ENCODE measurements at places on chromosomes 3 and 15.
A peak's percentile ranks its signal among the peaks of the same experiment; 100 is the strongest.

DNA sequence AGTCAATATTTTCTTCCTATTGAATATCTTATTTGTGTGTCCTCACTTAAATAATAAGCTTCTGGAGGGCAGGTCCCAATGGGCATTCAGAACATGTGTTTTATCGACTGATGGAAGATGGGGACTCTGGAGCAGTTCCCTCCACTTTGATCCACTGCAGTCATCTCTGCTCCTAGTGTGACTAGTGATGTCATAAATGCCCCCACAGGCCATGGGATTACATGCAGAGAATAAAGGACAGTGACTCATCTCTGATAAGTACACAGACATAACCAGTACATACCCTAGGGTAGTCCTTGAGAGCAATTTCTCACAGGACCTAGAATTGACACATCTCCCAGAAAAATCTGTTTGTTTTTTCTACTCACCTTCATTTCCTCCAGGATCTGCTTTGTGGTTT is 49.4 kb upstream of the FMN1 start:
- no peaks in the 10 kb centered on the region for H3K4me1 ChIP-seq
- no peak overlapping the region for H3K4me3 ChIP-seq
- DNase-seq, result no peak
- H3K36me3 ChIP-seq, result no peaks in the 10 kb centered on the region
- no peaks in the 10 kb centered on the region for H3K27me3 ChIP-seq
- no peak overlapping the region for H3K27ac ChIP-seq

DNA sequence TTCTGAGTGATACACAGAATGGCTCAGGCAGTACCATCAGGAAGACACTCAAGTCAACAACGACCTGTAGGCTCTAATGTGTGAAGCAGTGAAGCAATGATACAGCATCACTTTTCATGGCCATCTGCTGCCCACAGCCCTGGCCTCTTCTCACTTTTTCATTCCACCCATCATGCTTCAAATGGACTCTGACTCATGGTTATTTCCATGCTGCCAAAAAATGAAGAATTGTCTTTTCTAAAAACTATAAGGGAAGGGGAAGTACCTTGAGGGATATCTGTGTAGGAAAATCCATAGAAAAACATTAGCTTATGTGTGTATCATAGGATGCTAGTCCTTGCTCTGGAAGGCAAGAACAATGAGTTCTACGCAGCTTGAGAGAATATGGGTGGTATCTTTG is 11.5 kb downstream of the HGD start:
- H3K27me3 ChIP-seq, result no peaks in the 10 kb centered on the region
- DNase-seq, result no peak
- H3K36me3 ChIP-seq, result no peaks in the 10 kb centered on the region
- no peak overlapping the region for H3K4me3 ChIP-seq

DNA sequence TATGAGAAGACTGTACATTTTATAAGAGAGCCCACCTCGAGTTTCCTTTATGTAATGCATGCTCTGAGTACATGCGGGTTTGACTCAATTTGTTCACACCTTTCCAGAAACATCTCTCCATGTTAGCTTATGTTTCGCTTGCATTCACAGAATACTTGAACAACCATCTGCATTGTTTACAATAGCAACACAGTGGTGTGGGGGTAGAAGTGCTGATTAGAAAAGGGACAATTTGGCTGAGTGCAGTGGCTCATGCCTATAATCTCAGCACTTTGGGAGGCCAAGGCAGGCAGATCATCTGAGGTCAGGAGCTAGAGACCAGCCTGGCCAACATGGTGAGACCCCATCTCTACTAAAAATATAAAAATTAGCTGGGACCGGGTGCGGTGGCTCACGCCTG is 60.9 kb downstream of the NCEH1 start:
- H3K27me3 ChIP-seq, result no peaks in the 10 kb centered on the region
- no peaks in the 10 kb centered on the region for H3K36me3 ChIP-seq
- no peak overlapping the region for H3K4me3 ChIP-seq
- DNase-seq, result no peak

- H3K36me3 ChIP-seq, result no peaks in the 10 kb centered on the region
- no peak for DNase-seq
These were observed 74.6 kb downstream of the TRIM42 start for GRCh38 chr3:140752499-140752898.

DNA sequence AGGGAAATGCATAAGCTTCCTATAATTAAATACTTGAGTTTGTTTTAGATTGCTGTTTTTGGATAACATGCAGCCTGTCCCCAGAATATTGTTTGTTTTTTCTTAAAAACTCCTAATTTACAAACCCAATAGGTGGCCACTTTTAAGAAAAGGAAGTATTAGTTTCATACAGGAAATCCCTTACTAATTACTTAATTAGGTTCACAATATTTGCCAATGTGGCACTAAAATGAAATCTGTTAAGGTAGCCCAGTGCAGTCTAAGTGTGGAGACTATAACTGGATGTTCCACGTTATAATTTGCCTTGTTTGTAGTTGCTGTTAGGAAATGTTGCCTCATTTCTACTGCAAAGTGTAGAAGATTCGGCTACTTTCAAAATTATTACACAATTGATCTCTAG is 195.8 kb downstream of the BBX start:
- no peaks in the 10 kb centered on the region for H3K4me1 ChIP-seq
- DNase-seq, result no peak
- H3K27ac ChIP-seq, result no peak overlapping the region
- H3K4me3 ChIP-seq, result no peak overlapping the region
- no peaks in the 10 kb centered on the region for H3K36me3 ChIP-seq

DNA sequence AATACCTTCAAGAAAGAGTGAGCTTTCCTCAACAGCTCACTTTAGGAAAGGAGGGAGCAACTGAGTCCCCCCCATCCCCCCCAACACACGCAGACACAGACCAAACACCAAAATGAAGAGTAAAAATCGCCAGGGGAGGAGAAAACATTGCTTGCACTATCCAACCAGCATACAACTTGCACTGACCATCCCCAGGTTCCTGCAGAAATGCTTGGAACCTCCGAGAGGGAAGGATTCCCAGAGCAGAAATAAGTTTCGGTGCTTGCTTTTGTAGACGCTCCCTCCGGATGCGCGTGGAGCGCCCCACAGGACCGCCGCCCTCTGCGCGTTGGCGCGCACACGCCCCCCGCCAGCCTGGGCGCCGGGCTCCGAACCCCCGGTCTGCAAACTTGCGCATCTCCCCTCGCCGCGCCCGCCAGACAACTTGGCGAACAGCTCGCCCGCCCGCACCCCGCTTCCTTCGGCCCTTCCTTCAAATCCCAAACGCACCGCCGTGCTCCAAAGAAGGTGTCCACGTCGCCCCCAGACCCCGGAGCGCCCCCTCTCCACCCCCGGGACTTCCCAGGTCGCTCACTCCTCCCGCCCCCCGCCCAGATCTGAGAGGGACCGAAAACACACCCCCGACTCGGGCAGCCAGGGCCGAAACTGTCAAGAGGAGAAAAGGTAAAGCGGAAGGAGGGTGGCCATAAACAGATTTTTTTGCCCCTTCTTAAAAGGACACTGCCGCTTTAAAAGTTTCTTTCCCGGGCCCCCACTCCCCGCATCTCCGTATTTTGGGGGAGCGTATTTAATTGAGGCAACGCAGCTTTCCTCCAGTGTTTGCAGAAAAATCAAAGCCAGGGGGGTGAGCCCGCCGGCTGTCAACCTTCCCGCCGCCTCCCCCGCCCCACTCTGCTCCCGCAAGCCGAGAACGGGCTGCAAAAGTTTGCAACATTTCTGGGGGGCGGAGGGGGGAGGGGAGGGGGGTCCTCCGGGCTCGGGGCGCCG is 859 bp downstream of the RORA start:
- H3K4me3 ChIP-seq, result peak overlapping the region; percentile 69
- peak overlapping the region; percentile 48 for H3K27ac ChIP-seq
- no peak for DNase-seq
- H3K4me1 ChIP-seq, result no peaks in the 10 kb centered on the region

- DNase-seq, result peak; percentile 96
- H3K36me3 ChIP-seq, result peaks cover 30% of the 10 kb centered on the region
- H3K27me3 ChIP-seq, result no peaks in the 10 kb centered on the region
- H3K4me3 ChIP-seq, result peak within 1 kb of the TSS; percentile 91
These were observed at the start of gene RMDN3 for GRCh38 chr15:40754883-40755811. Gene RMDN3 (minus strand): TSS chr15:40755254. CDS start chr15:40754783, 471 bp downstream.

DNA sequence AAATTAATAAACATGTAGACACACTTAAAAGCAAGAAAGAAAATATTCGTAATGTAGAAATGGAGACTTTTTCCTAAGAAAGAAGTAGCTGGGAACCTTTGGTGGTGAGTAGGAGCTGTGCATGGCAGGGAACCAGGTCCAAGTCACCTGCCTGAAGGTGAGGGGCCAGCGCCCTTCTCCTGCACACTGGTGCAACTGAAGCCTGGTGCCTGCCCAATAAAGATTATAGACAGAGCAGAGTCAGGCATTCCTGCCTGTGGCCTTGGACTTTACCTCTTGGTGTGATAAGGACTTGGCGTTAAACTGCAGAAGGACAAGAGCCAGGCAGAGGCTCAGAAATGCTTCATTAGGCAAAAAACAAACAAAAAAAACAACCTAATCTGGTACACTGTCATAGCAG is 14.2 kb downstream of the CFAP91 start:
- no peak overlapping the region for H3K4me3 ChIP-seq
- H3K27ac ChIP-seq, result no peak overlapping the region
- no peaks in the 10 kb centered on the region for H3K27me3 ChIP-seq

- H3K27ac ChIP-seq, result no peak overlapping the region
- H3K4me3 ChIP-seq, result no peak overlapping the region
- no peaks in the 10 kb centered on the region for H3K27me3 ChIP-seq
- no peaks in the 10 kb centered on the region for H3K36me3 ChIP-seq
- DNase-seq, result no peak
These were observed 80.2 kb upstream of the SPATA12 start for GRCh38 chr3:56980243-56980642.

GRCh38 chr3:169467751-169468150 is 195.8 kb downstream of the MECOM start:
- H3K4me3 ChIP-seq, result no peak overlapping the region
- DNase-seq, result no peak
- no peaks in the 10 kb centered on the region for H3K36me3 ChIP-seq
- no peaks in the 10 kb centered on the region for H3K4me1 ChIP-seq
- H3K27me3 ChIP-seq, result no peaks in the 10 kb centered on the region
- H3K27ac ChIP-seq, result no peak overlapping the region

- no peaks in the 10 kb centered on the region for H3K4me1 ChIP-seq
- no peak overlapping the region for H3K27ac ChIP-seq
- peaks cover 25% of the 10 kb centered on the region for H3K36me3 ChIP-seq
- H3K4me3 ChIP-seq, result no peak overlapping the region
These were observed 78.2 kb downstream of the FAIM start for GRCh38 chr3:138686771-138687221.

GRCh38 chr3:154943981-154944380 is 136.1 kb upstream of the MME start:
- H3K27me3 ChIP-seq, result no peaks in the 10 kb centered on the region
- H3K36me3 ChIP-seq, result no peaks in the 10 kb centered on the region
- H3K4me1 ChIP-seq, result no peaks in the 10 kb centered on the region
- no peak for DNase-seq

DNA sequence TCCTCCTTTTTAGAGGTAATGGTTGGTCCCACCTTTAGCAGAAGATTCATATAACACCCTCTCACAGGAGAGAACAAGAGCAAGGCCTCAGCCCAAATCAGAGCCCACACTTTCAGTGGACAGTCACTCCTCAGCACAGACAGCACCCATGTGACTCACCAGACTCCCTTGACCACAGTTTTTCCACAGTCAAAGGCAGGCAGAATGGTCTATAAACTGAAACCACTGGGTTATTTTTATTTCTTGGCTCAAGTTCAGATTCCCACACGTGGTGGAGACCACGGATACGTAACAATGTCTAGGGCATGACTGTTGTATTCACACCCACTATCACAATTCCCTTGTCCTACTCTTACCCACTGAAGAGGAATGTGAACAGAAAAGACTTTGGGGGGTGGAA is 237.8 kb upstream of the UBE2E1 start:
- no peaks in the 10 kb centered on the region for H3K27me3 ChIP-seq
- H3K4me1 ChIP-seq, result peaks cover 12% of the 10 kb centered on the region
- H3K27ac ChIP-seq, result peak overlapping the region; percentile 1
- DNase-seq, result no peak
- H3K4me3 ChIP-seq, result no peak overlapping the region

GRCh38 chr15:25089577-25089976 is 134.8 kb downstream of the SNRPN start:
- no peaks in the 10 kb centered on the region for H3K27me3 ChIP-seq
- peaks cover 98% of the 10 kb centered on the region for H3K36me3 ChIP-seq
- no peaks in the 10 kb centered on the region for H3K4me1 ChIP-seq
- no peak overlapping the region for H3K4me3 ChIP-seq
- peak; percentile 12 for DNase-seq
- H3K27ac ChIP-seq, result no peak overlapping the region

DNA sequence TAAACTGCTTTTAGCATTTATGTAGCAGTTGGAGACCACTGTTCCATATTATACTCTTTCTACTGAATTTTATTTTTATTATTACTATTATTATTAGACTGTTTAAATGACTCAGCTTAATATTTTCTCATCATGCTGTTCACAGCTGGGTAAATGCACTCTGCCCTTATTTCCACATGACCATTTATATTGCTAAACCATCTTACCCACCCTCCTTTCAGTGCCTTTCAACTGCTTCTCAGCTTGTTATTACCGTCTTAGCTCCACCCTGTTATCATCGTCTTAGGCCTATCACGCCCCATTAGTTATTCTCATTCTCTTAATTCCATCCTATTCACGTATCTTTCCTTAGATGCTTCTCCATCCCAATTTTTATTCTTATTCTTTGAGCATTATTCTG is 212.6 kb downstream of the GAP43 start:
- H3K27ac ChIP-seq, result no peak overlapping the region
- no peaks in the 10 kb centered on the region for H3K36me3 ChIP-seq
- no peak for DNase-seq
- no peaks in the 10 kb centered on the region for H3K4me1 ChIP-seq
- H3K27me3 ChIP-seq, result no peaks in the 10 kb centered on the region

DNA sequence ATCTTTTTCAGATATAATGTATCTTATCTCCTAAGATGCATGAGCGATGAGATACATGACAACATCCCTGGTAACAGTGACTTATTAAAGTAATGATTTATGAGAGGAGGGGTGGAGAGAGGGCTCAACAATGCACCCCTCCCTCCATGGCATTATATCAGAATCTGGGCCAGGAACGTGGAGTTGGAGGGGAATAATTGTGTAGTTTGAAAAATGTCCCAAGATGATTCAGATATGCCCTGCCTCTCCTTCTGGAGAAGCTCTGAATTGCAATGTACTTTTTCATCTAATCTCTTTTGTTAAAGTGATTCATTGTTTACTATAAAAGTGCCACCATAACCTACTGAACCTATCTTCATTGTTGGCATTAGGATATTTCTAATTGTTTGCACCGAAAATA is 86.5 kb downstream of the FRMD4B start:
- DNase-seq, result no peak
- no peaks in the 10 kb centered on the region for H3K27me3 ChIP-seq
- no peak overlapping the region for H3K4me3 ChIP-seq
